ENCODE measurements at places on chromosomes 7 and 10. TPM values are rescaled to one million over a fixed set of nuclear protein-coding genes. Genes with fewer than 3 reads are reported as not detected.

FXYD4 gene
- not detected for total RNA-seq

MCM10 gene
- total RNA-seq: 5.8 TPM

ABCB1 gene
- 1.1 TPM for total RNA-seq

AGAP4 gene
- total RNA-seq: 11.7 TPM

OIT3 gene
- 2.9 TPM for total RNA-seq

FBXL13 gene
- 2.8 TPM for total RNA-seq

MKI67 gene
- total RNA-seq: 15.4 TPM

GRCh38 chr7:134820778-134821177 is 41.3 kb downstream of the CALD1 start:
- peak; percentile 38 for DNase-seq

DNA sequence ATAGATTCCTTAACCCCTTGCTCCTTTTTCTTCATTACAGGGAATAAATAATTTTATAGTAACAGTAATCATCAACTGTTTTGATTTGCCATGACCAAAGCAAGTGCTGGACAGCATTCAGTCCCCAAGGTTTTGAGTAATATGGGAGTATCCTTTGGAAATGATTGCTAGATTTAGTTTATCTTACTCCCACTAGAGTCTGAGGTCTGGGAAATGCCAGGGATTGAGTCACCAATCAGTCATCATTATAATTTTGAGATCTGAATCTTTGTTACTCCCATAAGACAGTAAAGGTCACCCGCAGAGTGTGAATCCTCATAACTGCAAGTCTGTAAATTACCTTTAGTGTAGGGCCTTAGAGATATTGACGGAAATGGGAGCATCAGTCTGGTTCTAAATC is 133.7 kb upstream of the SEMA3E start:
- DNase-seq: no peak

- no peak for DNase-seq
Observed at GRCh38 chr7:91039033-91039432, 225.2 kb upstream of the FZD1 start.

DNA sequence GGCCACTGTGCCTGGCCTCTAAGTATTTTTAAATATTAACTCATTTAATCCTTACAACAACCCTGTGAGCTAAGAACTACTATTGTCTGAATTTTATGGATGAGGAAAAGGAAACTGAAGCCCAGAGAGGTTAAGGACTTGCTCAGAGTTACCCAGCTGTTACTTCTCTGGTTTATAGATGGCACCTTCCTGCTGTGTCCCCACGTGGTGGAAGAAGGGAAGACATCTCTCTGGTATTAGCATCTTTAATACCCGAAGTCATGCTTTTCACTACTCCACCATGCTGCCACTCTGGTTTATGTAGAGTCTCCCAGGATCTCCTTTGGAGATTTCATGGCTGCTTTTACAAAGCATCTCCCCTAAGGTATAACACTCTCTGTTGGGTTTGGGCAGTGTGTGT is 105.5 kb upstream of the MKLN1 start:
- no peak for DNase-seq

- no peak for DNase-seq
Observed at GRCh38 chr7:44321796-44322195, 3.6 kb downstream of the CAMK2B start.

- DNase-seq: peak; percentile 51
Observed at GRCh38 chr10:33975481-33975880, 641.0 kb upstream of the NRP1 start.

DNA sequence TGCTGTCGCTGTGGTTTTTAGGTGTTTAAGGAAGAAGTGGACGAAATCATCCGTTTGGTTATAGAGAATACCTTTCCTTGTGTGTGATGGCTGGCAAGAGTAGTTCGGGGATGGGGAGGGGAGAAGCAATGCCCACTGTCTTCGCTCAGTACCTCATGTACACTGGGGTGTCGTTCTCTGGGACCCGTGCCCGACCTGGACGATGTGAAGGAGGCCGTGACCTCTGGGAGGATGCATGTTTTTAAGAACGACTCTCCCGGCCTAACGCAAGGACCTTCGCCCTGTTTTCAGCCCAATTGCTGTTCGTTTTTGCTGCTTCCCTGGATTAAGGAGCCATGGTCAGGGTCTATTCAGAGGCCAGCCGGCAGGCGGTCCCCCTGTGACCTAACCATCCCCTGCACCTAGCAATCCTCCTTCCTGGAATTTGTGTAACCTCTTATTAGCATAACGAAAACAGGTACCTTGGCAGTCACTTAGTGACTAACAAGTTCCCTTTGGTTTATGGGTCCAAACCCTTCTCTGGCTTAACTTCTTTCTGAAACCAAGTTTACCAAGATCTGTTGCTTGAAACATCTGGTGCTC is 1.3 kb downstream of the NFE2L3 start:
- no peak for DNase-seq

DNA sequence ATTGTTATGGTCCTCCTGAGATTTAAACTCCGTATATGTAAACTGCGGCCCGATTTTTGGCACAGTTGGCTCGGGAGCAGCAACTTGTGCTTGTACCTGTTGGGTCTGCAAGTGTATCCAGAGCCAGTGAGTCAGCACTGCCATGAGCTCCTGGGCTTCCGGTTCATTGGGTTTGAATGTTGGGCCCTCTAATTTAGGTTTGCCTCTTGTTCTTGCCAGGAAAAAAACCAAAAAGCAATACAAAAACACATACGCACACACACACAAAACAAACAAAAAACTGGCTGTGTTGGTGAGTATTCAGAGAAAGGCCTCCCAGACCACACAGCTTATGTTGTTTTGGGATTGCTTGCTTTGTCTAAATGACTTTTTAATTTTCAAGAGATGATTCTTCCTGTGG is 26.3 kb downstream of the SND1 start:
- DNase-seq: no peak

GRCh38 chr10:101096378-101096777 is 34.6 kb downstream of the KAZALD1 start:
- DNase-seq: no peak

DNA sequence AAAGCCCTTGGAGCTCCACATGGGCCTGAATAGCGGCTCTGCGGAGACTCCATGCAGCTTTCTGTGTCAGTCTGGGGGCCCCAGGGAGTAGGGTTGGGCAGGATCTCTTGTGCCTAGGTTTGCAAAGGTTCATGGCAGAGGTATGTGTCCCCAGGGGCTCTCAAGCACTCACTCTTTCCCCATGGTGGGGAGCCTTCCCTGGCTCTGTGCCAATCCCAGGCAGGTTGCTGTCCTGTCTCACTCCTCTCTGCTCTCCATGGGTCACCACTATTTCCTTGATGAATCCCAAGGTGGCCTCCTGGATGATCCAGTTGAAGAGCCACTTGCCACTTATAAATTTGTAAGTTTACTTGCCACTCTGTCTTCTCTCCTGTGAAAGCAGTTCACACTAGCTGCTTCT is 238.4 kb downstream of the CCDC7 start:
- no peak for DNase-seq

DNA sequence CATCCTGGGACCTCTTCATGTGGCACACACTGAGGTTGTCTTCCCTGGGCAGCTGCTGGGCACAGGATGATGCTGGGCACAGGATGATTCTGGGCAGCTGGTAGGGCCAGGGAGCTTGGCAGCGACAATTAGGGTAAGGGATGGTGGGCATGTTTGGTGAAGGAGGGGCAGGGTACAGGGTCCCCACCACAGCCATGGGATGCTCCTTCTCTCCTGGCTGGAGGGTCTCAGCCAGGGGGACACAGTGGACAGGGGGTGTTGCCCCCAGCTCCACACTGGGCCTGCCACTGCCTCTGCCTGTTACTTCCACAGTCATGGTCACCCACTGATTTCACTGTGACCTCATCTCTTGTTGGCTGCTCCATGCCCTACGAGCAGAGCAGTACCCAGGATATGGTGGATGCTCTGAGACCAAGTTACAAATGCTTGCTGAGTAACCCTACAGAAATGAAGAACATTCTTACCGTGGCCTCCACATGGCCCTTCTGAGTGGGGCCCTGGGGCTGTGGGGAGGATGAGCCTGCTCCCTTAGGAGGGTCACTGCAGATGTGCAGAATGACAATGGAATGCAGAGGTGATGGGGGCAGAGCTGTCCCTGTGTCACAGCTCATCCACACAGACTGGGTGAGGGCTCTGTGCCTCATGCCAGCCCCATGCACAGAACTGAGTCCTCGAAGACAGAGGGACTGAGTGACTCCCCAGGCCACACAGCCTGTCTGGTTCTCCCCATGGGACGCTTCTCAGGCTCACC is 28.4 kb upstream of the RET start:
- no peak for DNase-seq

GRCh38 chr7:123415625-123416024 is 118.8 kb downstream of the IQUB start:
- no peak for DNase-seq

- no peak for DNase-seq
Observed at GRCh38 chr7:139706837-139707236, 71.0 kb downstream of the HIPK2 start.
